Activated CD4-positive, alpha-beta T cell treated with anti-CD3 and anti-CD28 coated beads, Interleukin-2, amount 10 ng/mL, durations not matched to agents 7 days and 5 days (primary cell): ENCODE measurements at places on chromosomes 6 and 20.

DNA sequence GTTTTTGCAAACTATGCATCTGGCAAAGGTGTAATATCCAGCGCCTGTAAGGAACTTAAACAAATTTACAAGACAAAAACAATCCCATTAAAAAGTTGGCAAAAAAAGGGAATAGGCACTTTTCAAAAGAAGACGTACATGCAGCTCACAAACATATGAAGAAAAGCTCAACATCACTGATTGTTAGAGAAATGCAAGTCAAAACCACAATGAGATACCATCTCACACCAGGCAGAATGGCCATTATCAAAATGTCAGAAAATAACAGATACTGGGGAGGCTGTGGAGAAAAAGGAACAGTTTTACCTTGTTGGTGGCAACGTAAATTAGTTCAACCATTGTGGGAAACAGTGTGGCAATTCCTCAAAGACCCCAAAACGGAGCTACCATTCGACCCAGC lies 54.2 kb downstream of the TSBP1 start:
- DNase-seq: no peak

DNA sequence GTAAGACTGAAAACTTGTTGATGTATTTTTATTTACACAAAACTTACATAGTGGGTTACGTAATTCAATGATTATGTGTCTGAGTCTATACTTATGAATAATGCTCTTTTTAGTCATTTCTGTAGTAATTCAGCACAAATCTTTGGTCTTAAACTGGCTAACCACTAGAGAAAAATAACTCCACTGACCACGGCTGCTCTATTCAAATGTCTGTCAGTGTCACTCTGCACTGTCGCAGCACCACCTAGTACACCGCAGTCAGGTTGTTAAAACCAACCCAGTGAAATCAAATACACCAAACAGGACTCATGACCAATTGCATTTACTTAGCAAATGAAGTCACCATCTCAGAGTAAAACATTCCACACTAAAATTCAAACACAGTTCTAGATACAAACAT lies 93.5 kb upstream of the CCDC28A start:
- no peak for DNase-seq

GRCh38 chr6:111798281-111798725 lies 74.9 kb downstream of the FYN start:
- no peak for DNase-seq

DNA sequence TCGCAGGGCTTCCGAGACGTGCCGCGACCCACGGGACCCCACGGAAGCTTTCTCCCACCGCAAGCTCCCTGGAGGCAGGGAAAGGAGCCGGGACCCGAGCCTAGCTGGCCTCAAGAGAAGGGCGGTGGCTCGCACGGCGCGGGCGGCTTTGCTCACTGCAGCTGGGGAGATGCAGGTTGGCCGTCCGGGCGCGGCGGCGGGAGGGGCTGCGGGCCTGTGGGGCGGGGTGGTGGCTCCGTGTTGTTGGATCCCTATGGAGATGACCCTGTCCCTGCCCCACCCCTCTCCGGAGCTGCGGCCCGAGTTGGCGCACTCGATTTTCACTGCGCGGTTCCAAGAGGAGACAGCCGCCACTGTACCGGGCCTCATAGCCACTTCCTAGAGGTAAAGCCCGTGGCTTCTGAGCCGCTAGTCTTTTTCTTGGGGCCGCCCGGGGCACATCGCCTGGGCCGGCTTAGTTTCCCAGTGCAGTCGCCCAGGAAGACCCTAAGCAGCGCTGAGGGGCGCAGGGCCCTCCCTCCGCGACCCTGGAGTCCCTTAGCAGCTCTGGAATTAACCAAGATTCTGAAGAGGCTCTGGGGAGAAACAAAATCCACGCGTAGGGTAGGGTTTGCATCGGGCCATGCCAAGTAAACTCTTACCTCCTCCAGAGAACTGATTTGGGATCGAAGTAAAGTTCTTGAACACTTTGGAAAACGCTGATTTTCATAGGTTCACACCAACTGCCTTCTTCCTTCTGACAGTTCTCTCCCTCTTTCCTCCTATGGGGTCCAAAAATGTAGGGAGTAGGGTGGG lies at the start of gene ECT2L:
TSS of gene ECT2L (plus strand) at position 279 of the 795 bp plus-strand sequence. CDS start 17,188 bp downstream, outside the sequence.
- no peak for DNase-seq

GRCh38 chr20:39851459-39851858 lies 837.6 kb downstream of the MAFB start:
- no peak for DNase-seq

GRCh38 chr6:80547827-80548226 lies 441.4 kb downstream of the BCKDHB start:
- no peak for DNase-seq
